Foreskin keratinocyte (primary cell): ENCODE measurements at places on chromosomes 12 and 14. TPM values are rescaled to one million over a fixed set of nuclear protein-coding genes. Genes with fewer than 3 reads are reported as not detected.

DNA sequence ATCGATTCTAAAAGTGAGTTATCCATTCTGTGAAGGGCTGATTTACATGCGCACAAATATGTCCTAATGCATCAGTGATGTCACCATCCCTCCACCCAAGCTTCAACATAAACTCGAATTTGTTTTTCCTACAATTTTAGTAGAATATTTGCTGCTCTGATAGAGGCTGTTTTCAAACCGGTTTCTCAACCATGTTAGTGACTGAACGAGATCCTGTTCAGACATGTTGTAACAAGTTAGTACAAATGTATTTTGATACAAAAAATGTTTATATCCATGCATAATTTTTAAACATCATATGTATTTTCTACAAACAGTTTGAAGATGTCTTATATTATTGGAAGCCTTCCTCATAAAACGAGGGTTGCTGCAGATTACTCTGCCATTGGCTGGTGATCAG, 12.7 kb upstream of the PRB2 start:
- DNase-seq = peak; percentile 23

- peak; percentile 52 for DNase-seq
These were observed 43.1 kb downstream of the SOX5 start for GRCh38 chr12:23906329-23906728.

DNA sequence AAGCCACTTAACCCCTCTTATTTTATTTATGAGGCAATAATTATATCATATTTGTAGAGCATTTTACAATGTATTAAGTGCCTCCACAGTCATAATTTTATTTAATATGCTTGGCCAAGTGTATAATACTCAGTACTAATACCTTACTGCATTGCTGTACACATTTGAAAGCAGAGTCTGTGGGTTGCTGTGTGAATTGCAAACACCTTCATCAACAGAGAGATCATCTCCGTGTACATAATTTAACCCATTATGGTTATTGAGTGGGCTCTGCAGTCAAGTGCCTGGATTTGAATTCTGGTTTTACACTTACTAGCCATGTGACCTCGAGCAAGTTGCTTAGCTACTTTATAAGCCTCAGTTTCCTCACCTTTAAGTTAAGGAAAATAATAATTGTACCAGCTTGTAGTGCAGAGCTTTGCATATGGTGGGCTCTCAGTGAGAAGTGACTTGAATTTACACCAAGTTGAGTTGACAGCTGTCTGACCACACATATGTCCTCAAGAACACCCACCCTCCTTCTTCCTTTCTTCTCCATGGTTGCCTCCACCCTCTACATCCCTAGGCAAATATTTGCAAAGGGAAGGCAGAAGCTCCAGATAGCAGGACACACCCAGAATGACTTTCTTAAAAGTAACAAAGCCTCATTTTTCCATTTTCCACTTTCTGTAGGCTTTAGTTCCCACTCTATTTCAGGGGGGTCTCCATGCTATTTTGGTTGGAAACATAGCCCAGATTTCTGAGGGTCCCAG, 12.3 kb downstream of the CRACR2A start:
- DNase-seq = no peak

DNA sequence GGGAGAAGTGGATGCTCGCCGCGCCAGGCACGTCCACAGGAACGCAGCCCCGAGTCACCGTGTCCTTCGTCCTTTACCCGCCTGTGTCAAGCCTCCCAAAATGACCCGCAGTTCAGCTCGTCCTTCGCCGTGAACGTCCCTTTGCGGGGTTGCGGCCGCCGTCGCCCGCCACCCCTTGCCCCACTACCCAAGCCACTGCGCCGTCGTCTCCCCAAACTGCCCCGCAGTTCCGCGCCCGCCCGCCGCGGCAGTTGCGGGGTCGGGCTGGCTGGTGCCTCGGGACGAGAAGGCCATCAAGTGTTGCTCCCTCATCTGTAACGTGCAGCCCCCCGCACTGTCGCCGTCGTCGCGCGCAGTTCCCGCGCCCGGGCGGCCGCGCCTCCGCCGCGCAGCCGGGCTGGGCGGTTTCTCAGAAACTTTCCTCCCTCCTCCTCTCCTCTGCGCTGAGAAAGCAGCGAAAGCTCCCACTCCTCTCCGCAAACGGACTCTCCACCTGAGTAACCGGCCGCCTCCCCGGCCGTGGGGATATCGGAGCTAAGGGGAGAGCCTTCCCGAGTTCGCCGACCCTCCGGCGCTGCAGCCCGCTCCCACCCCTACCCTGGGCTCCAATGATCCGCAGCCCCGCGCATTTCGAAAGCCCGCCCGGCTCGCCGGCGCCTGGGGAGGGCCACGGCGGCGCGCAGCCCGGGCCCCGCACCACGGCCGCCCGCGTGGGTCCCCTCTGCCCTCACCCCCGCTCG, 6.7 kb downstream of the CDKN1B start:
- no peak for DNase-seq

The TSHR gene
- not detected in 2 replicates for total RNA-seq
